ENCODE measurements at places on chromosomes 1 and 21. TPM values are rescaled to one million over a fixed set of nuclear protein-coding genes. Genes with fewer than 3 reads are reported as not detected.

DNA sequence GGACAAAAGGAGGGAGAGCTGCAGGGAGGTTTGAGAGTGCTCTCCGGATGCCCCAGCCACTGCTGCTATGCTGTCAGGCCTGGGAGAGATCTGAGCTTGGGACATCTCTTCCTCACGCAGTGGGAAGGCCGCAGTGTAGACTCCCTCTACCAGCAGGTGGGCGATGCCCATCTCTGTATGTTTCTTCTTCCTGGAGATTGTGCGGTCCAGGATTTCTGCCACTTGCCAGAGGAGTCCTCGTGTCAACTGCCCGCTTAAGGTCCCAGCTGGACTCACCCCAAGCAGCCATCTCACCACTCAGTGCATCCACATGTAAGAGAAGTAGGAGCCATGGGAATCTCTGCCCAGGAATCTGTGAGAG lies 10.9 kb downstream of the CPLANE2 start:
- DNase-seq = no peak

DNA sequence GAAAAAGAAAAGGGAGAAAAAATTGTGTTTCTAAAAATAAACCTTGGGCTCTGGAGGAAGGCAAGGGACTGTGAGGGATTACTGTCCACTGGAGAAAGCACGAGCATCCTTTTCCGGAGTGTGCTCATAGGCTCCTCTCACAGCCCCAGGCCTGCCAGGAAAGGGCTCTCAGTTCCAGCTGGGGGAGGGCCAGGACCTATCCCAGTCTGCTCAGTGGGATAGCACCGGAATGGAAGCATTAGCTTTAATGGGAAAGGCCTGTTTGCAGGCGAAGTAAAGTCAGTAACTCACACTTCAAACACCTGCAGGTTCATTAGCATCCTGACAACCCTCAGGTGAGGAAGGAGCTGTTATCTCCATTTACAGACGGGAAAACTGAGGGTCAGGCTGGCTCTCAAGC lies 113.9 kb upstream of the USP24 start:
- no peak for DNase-seq

DNA sequence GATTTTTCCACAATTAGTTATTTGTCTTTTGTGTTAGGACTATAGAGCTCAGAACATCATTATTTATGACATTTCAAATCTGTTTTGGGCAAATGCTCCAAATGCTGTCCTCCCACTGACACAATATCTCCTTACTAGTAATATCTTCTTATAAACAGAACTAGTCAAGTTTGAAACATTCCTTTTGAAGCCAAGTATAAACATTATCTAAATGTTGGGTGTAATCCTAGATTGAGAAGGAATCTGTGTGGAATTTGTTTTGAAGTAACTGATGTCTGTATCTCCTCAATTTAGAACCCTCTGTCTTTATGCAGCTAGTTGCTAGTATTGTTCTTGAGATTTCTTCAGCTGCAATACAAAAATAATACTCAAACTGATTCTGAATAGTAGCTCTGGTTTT lies 28.5 kb upstream of the PAXBP1 start:
- no peak for DNase-seq

DNA sequence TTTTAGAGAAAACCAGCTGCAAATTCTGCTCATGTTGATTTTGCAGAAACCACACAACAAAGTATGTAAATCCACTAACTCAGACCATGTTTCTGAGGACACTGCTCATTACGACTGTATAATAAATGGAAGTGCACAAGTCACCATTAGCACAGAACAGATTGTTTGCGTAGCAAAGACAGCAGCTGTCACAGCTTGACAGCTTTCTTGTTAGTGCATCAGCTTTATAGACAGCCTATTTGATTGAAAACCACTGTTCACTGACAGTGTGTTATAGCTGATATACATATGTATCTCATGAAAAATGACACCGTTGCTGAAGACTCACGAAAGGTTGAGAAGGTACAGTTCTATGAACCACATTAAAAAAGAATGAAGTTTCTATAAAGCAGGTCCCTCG lies 560.2 kb upstream of the ZRANB2 start:
- DNase-seq = no peak

DNA sequence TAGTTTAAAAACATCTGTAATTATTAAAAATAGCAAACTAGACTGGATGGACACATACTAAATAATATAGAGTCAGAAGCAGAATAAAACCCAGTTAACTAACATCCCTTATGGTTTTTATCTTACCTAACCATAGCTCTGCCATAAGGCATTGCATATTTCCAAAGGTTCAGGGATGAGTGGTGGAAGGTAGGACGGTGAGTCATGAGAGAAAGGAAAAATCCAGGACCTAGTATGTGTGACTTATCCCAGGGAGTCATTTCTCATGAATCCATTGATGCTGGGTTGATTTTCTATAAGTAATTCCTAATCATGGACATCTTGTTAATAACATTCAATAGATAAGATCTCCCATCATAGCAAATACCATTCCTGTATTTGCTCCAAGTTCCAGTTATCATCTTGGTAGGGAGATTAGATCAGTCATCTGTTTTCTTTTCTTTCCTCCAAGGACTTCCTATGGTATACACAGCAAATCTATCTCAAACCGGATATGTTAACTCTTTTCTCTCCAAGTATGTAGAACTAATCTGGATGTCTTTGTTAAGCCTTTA lies 490.7 kb upstream of the B3GALT2 start:
- DNase-seq = no peak

- no peak for DNase-seq
Observed at GRCh38 chr1:22507587-22507986, 55.7 kb upstream of the EPHA8 start.

- no peak for DNase-seq
Observed at GRCh38 chr1:147336291-147336690, 93.8 kb downstream of the CHD1L start.

Gene EEIG2
- total RNA-seq = 0.93 TPM

Gene INSRR
- not detected for total RNA-seq

Gene FMO4
- 1.5 TPM for total RNA-seq

Gene CLDN14
- not detected for total RNA-seq

Gene CD101
- 0.42 TPM for total RNA-seq

Gene LRRC39
- total RNA-seq = 0.65 TPM
